Pancreas (tissue), 10 donors: ENCODE measurements at places on chromosomes 16 and 17. TPM values are rescaled to one million over a fixed set of nuclear protein-coding genes. Genes with fewer than 3 reads are reported as not detected.

Gene ZP2
- total RNA-seq, result not detected

Gene TBKBP1
- total RNA-seq, result 5.0 TPM

Gene TAT
- not detected for total RNA-seq

Gene GLIS2
- 11.1 TPM for total RNA-seq

Gene SLC5A2
- total RNA-seq, result 0.37 TPM

Gene TBC1D3K
- total RNA-seq, result not detected

Gene TMIGD1
- total RNA-seq, result not detected

Gene C1QTNF1
- 7.4 TPM for total RNA-seq

Gene TMC7
- 0.41 TPM for total RNA-seq

Gene RAC3
- 0.97 TPM for total RNA-seq

Gene IL34
- total RNA-seq, result 3.9 TPM

Gene KLHDC4
- 15.5 TPM for total RNA-seq

Gene CFAP119
- total RNA-seq, result 3.6 TPM

Gene ABCC11
- total RNA-seq, result 0.35 TPM

Gene CDC6
- total RNA-seq, result 3.3 TPM

Gene PIPOX
- total RNA-seq, result 0.87 TPM

Gene CMTM1
- total RNA-seq, result 0.65 TPM

Gene KRTAP1-5
- not detected for total RNA-seq
